ENCODE measurements at places on chromosomes 1 and 21.

DNA sequence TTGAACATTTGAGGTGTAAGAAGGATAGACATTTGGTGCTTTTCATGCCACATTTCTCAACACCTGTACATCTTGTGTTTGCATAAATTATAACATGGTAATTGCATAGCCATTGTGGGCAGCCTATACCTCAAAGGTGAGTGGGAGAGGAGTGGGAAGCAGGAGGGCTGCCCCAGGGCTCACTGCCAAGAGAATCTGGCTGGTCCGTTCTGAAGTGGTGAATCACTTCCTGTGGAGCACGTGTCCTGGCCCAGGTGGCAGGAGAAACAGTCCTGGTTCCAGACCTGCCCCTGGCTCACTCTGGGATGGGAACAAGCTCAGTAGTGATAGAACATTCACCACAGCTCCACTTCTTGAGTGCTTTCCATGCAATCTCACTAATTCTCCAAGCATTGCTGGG, 11.6 kb upstream of the OLFML2B start:
- no peak for DNase-seq

GRCh38 chr1:183711741-183712361, 58.7 kb upstream of the APOBEC4 start:
- DNase-seq = no peak

DNA sequence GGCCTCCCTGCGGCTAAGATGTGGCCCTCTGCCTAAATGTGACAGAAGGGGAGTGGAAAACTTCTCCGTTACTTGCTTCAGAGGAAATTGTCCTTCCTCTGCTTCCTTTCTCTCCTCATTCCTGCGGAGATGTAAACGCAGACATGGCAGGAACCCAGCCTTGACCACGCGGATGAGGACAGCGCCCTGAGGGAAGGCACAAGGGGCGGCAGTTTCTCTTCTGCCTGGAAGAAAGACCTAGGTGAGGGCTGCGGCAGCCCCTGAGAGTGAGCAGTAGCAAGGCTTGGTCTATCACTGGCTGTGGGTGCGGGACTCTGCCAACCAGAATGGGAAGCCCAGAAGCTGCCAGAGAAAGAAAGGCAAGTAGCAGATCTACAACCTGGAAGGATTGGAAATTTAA, 14.0 kb upstream of the CTPS1 start:
- DNase-seq = no peak

GRCh38 chr1:212566522-212567479, 41.8 kb upstream of the ATF3 start:
- DNase-seq = no peak

DNA sequence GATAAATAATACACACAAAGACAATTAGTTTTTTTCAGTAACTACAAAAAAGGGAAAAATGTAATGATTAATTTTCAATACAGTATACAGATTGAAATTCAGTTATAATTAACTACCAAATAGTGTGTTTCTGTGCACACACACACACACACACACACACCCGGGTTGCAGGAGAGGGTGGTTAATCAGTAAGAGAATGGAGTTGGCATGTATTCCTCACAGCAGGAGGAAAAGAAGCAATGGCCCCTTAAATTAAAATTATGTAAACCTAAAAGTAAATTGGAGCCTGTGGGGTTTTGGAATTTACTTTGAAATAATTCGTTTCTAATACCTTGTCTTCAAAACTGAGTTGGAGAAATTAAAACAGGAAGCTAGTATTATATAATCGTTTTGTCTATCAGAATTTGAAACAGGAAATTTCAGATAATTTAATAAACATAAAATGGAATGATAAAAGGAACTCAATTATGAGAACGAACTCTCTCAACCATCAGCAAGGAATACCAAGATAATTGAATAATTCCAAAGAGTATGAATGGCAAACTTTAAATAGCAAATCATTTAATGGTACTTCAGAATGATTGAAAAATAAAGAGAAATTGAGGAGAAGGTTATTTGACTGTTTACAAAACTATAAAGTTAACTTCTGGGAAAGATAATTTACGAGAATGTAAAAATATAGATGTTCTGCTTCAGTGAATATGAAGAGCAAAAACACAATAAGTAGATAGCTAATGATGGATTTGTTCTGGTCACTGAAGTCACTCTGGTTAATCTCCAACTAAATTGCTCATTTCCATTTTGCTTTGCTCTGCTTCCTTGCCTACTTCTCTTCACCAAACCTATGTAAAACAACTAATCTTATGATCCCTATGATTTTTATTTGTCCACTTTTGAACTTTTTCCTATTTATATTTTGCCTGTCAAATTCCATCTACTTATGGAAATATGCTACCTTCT, 547.9 kb upstream of the ZP4 start:
- no peak for DNase-seq

GRCh38 chr1:116347696-116348095, 25.3 kb upstream of the ATP1A1 start:
- DNase-seq = no peak

DNA sequence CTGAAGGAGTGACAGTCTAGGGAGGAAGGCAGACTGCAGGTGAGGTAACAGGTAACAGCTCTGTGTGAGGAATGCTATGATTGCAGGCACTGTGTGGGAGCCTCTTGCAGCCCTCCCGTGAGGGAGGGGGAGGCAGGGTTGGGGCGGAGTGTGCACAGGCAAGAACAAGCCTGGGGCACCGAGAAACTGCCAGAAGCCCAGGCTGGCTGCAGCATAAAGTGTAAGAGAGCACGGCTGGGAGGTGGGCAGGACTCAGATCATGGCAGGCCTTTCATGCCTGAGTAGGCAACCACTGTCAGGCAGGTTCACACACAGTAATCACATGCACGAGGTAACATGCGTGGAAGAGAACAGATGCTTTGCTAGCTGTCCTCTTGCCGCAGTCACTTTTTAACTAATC, 11.3 kb upstream of the RHEX start:
- no peak for DNase-seq

- no peak for DNase-seq
Measured at GRCh38 chr1:58031416-58031815, 515.1 kb downstream of the OMA1 start.

DNA sequence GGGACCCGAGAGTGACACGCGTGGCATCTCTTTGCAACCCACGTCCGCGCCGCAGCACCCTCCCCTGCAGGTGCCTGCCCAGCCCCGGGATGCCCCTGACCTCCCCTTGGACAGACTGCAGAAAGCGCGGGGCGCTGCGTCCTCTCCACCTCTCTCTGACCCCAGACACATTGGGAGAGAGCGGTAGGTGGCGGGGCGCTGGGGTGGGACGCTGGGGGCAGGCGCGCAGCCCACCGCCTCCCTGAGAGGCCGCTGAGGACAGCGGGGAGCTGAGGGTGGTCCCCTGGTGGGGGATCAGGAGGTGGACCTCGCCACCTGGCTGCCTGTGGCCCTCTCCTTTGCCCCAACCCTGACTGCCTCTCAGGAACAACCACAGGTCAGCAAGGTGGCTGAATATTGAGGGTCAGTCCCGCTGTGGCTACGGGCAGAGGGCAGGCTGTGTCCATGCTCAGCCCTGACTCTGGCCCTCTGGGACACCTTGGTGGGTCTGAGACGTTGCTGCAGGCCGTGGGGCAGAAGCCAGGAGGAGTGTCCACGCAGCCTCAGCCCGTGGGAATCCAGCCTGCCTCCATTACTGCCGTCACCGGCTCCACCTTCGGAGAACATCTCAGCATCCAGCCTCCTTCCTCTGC, 761 bp upstream of the UBE2J2 start:
- no peak for DNase-seq

DNA sequence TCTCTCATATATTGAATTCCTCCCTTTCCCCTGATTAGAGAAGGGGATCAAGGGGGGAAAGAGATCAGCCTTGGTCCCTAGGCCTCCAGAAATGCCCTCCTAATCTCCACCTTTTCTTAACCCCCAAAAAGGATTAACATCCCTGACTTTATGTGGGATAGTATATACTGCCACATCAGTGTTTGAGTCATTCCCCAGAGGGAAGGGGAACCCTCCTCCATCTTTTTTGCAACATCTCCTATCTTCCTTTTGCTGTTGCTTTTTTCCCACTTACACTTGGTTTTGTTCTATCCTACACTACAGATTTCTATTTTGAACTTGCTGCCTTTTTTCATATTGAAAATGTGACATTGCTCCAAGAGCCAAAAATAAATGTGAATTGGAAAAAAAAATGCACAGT, 65.4 kb upstream of the PODN start:
- no peak for DNase-seq

- no peak for DNase-seq
Measured at GRCh38 chr1:230992100-230992774, 13.3 kb downstream of the ARV1 start.

DNA sequence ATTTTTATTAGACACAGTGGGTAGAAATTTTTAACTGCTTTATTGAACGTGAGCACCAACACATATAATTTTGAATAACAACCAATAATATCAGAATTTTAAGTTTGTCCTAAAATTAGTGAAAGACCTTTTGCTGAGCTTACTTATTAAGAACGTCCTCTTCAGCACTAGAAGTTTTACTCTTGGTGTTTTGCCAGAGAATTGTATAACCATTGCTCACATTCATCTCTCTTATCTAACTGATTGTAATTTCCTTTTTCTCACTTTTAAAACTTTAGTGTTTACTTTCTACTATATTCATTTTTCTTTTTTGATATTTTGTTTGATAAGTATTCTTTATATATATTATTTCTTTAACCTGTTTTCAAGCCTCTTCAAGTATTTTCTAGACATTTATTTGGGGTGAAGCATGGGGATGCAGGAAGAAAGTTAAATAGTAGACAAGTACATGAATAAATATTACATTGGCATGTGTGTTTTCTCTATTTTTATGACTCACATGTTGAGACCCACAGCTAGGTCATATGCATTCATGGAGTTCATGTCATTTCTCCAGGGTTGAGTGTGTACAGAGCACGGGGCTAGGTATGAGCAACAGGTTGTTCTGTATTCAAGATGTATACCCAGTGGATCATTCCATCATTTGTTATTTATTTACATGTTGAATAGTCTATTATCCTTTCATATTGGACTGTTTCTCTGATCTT, 90.6 kb downstream of the ATP6V1G3 start:
- no peak for DNase-seq

- no peak for DNase-seq
Measured at GRCh38 chr1:24900985-24901781, 28.9 kb downstream of the RUNX3 start.

DNA sequence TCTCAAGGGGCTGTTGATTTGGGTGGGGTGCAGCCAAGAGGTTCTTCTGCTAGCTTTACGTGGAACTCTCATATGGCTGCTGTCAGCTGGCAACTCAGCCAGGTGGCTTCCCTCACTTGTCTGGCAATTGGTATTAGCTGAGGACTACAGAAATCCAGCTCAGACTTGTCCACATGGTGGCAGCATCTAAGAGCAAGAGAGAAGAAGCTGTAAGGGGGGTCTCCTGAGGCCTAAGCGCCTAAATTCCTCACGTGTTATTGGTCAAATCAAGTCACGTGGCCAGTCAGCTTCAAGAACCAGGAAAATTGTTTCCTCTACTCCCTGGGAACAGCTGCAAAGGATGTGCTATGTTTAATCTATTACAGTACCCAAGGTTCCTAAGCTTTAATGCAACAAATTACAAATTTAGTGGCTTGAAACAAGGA, 4.2 kb upstream of the DYRK3 start:
- DNase-seq = no peak

DNA sequence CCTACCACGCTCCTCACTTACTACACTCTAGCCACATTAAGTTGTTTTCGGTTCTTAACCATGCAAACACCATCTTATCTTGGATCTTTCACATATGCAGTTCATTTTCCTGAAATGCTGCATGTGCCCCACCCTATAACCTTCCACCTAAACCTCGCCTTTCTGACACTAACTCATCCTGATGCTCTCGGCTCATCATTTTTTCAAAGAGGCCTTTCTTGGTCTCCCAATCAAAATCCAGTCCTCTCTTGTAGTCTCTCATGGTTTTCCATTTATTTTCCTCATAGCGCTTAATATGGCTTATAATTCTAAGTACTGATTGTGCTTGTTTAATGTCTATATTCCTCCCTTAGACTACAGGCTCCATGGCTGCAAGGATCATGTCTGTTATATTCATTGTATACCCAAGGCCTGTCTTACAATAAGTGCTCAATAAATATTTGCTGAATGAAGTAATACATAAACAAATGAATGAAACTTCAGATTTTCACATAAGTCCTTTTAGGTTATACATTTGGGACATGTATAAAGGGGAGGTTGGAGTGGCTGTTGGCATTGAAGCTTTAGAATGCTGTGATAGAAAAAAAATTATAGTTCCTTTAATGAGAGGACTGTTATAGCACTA, 79.2 kb upstream of the CDC42BPA start:
- no peak for DNase-seq

GRCh38 chr1:203480084-203480483, 4.5 kb downstream of the PRELP start:
- no peak for DNase-seq

DNA sequence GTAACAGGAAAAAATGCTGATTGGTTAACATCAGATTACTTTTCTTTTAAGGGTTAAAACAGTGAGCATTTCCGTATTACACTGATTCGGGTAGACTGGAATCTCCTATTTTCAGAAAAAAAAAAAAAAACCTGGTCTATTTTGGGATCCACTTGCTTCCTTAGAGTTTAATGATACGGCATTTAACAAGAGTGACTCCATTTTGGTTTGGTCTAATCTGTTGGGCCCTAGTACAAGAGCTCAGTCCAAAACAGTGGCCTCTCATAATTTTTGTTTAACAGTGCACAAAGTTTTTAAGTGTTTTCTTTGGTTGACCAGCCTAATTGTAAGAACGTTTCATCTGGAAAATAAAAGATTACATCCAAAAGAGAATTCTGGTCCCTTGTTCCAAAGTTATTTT, 120.2 kb downstream of the NRDC start:
- no peak for DNase-seq

- no peak for DNase-seq
Measured at GRCh38 chr1:183837062-183837461, 32.1 kb downstream of the RGL1 start.

DNA sequence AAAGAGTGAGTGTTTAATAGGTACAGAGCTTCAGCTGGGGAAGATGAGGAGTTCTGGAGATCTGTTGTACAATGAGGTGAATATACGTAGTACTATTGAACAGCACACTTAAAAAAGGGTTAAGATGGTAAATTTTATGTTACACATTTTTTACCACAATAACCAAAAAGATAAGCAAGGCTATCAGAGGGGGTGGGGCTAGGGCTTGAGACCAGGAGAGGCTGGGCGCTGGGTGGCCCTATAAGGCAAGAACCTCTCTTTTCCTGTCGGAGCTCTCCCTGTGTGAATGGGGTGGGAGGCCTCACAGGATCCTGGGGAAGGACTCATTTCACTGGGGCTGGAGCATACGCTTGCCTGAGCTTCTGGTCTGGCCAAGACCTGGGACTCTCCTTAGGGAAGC, 9.0 kb downstream of the SLC41A1 start:
- DNase-seq = no peak

Data from posterior cingulate gyrus (tissue), 11 donors.